ENCODE measurements at places on chromosomes 4 and X.

- no peak for DNase-seq
Observed at GRCh38 chr4:53589511-53589910, 1.8 kb downstream of the LNX1 start.

DNA sequence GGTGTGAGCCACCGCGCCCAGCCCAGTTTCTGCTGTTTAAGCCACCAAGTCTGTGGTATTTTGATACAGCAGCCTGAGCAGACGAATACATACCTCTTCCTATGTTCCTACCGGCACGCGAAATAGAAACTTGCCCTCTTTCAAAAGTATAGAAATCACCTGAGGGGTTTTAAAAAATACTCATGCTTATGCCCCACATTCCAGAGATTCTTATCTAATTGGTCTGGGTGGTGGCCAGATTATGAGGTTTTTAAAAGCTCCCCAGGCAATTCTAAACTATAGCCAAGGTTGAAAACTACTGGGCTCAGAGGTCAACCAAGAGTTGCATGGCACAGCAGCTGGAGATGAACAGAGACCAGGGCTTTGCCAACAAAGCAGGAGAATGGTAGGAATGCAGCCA is 24.9 kb upstream of the HUWE1 start:
- DNase-seq, result no peak

GRCh38 chr4:122766353-122766705 is 33.8 kb downstream of the BBS12 start:
- no peak for DNase-seq

DNA sequence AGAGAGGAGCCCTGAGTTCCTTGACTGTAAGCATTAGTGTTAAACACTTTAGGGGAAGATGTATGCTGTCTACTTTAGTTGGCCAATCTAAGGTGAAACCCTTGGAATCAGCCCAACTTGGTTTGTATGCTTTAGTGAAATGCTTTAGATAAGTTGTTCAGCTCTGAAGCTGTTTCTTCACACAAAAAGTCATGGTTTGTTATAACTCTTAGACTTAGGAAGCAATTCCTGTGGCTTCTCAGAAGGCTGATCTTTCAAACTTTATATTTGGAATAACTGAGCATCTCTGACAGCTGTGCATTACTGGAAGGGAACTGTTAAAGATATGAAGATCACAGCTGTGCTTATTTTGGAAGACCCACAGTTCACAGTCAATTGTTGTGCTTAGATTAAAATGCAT is 714.1 kb downstream of the FAT4 start:
- DNase-seq, result no peak

DNA sequence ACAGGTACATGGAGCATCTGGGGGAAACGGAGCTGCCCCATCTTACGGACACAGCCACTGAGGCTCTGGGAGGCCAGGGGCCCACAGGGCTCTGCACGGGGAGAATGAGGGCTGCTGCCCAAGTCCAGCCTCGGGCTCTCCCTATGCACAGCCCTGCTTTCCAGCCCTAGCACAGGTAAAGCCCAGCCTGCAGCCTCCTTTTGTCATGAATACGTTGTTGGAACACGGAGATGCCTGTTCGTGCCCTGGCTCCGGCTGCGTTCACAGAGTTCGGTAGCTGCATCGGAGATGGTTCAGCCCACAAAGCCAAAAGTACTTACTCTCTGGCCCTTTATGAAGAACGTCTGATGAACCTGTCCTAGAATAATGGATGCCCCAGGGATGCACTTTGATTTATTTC is 68.7 kb upstream of the AFAP1 start:
- DNase-seq, result no peak

- no peak for DNase-seq
Observed at GRCh38 chrX:126551725-126552312, 795 bp downstream of the DCAF12L1 start.

GRCh38 chrX:14508025-14508690 is 21.2 kb upstream of the GLRA2 start:
- no peak for DNase-seq

DNA sequence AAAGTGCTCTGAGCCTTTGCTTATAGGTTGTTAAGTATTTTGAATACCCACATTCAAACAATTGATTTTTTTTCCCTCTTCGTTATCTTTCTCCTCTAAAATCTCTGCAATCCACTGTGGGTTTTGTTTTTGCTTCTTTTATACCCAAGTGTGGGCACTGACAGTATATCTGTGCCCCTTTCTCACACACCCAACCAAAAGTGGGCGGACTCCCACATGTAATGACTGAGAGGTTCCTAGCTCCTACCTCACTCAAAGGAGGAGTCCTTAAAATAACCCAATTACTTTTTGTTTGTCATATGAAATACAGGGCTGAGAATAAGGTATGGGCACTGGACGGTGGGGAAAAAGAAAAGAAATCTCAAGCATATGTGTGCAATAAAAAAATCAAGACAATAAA is 51.7 kb downstream of the PPARGC1A start:
- no peak for DNase-seq

DNA sequence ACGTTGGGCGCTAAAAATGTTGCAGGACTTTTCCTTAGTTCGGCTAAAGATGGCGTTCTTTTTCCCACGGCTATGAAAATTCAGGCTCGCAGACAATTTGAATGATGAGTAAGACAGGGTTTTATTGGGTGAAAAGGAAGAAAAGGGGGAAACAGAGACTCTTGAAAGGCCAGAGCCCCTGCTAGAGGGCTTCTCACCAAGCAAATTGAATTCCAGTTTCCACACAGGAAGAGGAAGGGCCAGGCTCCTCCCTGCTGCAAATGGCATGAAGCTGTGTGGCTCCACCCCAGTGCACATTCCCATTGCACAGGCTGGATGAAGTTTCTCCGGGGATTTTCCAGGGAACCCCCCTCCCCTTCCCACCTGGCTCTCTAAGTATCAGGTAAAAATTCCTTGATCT is 210.9 kb downstream of the KLHL4 start:
- no peak for DNase-seq

DNA sequence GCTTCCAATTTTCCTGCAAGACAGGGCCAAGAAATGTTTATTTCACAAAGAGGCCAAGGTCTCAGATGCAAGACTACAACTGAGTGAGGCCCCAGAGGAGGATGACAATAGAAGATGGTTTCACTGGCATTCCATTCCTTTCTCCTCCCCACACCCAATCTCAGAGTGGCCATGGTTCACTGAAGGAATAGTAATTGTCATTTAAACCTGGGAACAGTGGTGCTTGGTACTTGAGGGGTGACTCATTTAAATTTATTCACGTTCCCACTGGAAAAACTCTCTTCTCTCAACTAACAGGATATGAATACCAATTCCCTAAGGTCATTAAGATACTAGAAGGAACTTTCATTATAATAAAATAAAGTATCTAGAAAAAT is 35.3 kb upstream of the CXCL8 start:
- no peak for DNase-seq

DNA sequence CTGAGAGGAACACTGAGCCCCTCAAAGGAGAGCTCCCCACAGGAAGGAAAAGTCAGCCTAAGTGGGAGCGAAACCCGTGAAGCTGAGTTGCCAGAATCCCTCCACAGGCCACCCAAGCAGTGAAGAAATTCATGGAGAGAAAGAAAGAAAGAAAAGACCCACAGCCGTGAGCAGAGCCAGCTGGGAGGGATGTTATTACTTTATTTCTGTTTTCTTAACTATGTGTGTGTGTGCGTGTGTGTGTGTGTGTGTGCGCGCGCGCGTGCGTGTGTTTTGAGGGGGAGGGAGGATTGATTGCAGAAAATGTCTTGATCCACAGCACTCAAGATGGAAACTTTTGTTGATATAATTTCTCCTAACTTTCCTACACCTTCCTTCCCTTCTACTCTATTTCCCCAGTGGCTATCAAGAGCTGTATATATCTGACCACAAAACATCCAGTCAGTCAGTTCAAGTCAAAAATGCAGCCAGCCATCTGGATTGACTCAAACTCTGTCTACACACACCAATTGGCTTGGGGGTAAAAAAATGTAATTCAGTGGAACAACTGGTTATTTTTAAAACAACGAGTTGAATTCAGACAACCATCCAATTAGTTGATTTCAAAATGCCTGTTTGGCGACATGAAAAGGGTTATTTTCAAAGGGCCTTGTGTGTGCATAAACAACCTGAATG is 13.8 kb upstream of the GPC3 start:
- no peak for DNase-seq

Measured in thymus (tissue), 14 donors.